ENCODE measurements at places on chromosomes 16 and 17.
A peak's percentile ranks its signal among the peaks of the same experiment; 100 is the strongest.

DNA sequence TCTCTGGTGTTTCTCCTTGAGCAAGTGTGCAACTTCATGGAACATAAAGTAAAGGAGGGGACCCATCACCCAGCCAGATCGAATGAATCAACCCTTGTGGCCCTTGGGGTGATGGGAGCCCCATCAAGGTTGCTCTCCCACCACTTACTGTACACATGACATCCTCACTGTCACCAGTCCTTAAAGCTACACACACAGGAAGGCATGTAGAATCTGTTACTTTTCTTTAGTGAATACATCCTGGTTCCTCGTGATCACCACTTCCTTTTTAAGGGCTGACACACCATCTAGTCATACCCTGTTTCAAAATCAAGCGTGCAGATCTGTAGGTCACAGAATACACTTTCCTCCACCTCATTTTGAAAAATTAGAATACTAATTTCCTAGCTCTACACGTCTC, 22.6 kb upstream of the MPHOSPH6 start:
- DNase-seq = peak; percentile 50

DNA sequence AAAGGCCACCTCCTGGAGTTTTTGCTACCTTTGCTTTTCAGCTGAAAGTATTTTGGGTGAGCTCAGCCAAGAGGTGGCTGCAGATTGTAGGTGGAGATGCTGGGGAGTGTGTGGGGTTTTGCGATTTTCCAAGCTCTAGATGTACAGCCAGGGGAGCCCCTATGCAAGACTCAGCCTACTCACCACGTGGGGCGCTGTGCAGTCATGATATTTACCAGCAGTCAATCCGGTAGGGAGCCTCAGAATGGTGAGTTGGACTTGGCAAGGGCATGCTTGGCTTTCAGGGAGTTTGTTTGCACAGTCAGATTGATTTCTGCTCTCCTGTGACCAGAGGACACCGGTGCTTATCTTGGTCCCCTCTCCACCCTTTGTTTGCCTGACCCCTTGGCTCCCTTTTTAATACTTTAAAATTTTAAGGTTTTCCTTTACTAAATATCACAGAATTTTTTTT, 175.3 kb downstream of the UTP18 start:
- peak; percentile 43 for DNase-seq

- no peak for DNase-seq
Measured at GRCh38 chr16:65113441-65113840, 8.4 kb downstream of the CDH11 start.

- DNase-seq = peak; percentile 56
Measured at GRCh38 chr16:53502331-53503269, at the start of gene AKTIP. Gene AKTIP (minus strand): TSS chr16:53503209. CDS start chr16:53500259, 2,950 bp downstream.

GRCh38 chr16:13312063-13312462, 410.7 kb downstream of the SHISA9 start:
- DNase-seq = no peak

DNA sequence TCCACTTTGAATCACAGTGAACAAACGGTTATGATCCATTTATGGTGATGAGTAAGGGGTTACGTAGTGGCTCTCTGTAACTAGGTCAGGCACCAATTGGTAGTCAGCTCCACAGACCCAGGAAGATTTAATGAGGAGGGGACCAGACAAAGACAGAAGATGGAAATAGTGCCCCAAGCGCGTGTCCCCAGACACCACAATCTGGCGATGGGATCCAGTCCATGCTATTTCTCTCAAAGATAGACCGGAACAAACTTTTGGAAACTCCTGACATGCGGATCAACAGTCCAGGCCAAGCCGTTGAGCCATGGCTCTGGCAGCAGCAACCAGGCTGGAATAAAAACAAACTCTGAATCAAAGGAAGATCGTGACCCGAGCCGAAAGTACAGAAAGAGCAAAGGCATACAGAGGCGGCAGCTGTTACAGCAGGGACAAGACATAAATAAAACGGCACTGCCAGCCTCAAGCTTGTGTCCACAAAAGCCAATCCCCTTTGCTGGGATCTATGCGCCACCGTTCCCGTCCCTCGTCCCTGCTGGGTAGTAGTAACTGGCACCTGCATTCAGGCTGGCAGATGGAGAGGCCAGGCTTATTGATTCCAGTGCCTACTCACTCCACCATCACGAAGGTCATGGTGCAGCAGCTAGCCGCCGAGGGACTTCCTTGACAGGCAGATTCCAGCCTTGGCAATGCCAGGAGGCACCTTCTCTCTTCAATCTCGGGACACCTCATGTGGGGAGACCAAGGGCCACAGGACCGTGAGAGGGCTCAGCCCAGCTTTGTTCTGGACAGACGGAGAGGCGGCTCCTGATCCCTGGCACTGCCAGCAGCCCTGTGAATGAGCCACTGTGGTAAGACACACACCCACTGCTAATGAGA, 50.2 kb downstream of the CDH11 start:
- DNase-seq = no peak

DNA sequence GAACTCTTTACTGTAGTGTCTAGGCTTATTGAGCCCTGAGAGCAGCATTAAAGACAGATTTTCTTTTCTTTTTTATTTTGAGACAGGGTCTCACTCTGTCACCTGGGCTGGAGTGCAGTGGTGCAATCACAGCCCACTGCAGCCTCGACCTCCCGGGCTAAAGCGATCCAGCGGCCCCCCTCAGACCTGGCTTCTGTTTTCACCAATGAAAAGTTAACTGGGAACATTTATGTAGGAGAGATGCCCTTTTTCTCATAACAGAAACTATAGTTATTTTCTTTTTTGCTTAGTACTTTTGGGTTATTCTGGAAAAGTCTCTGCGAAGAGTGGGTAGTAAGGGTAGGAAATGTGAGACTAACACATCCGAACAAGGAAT, 1.5 kb downstream of the MAP1LC3B start:
- DNase-seq = no peak

GRCh38 chr17:40063187-40063771, 514 bp downstream of the THRA start:
- peak; percentile 49 for DNase-seq

- DNase-seq = no peak
Measured at GRCh38 chr17:887551-888209, 91.9 kb downstream of the NXN start.

- DNase-seq = no peak
Measured at GRCh38 chr17:2406271-2406902, 5.5 kb upstream of the MNT start.

DNA sequence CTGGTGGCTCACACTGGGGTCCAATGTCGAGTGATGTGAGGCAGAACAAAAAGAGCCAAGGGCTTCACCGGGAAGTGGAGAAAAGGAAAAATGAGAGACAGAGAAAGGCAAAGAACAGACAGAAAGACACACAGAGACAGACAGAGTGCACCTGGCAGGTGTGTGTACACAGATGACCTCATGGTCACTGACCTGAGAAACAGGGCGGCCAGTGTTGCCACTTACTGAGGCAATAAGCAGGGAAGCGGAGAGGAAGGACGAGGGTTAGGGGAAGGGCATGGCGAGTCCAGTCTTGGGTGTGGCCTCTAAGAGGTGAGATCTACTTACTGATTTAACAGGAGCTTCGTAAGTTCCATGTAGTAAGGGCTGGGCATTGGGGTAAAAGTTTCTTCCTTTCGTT, 7.5 kb downstream of the GINS2 start:
- DNase-seq = no peak

DNA sequence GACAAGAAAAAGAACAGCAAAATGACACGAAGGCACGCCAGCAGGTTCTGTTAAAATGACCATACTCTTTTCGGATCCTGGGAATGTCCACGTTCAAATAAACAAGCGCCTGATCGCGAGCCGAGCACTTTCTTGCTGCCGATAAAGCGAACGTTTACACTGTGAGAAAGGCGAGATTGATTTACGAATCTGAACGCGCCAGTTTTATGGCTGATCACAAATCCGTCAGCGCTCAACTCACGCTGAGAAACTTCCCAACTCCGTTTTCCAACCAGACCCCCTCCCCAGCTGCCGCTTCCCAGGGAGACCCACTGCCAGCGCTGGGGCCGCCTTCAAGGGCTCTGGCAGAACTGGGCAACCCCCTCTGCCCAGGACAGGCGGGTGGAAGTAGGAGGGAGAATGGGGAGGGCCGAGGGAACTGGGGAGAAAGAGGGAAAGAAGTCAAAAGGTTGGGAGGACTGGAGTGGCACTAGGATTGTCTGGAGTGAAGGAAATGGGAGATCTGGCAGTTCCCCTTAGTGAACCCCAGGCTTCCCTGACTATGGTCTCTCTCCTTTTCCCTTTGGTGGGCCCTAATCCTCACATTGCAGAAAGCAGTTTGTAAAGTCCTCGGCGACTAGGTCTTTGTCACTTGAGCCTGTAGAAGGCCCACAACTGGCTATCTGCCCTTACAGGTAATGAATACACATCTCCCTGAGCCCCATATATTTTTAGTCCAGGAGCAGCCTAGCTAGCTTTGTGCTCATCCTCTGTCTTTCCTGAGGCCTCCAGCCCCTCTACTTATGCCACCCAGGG, 6.9 kb downstream of the HOXB4 start:
- no peak for DNase-seq

DNA sequence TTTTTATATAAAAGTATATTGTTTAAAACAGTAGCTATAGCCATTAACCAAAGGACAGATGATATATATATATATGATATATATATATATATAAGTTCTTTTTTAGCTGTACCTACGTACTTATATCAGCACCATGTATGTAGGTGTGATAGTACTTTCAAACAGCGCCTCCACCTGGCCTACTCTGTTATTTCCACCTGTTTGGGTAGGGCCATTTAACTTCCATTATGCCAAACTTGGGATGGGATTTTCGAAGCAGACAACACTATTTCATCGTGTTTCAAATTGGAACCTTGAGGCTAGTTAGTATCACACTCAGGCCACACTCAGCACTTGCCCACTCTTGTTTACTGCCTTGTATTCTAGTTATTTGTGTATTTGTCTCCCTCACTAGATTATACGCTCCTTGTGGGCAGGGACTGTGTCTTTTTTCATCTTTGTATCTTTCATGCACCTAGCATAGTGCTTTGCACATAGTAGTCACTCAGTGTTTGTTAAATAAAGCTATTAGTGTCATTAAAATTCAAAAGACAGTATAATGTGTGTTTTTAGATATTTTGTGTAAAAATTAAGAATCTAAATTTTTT, 11.8 kb upstream of the CLTC start:
- peak; percentile 62 for DNase-seq

- no peak for DNase-seq
Measured at GRCh38 chr16:6977291-6977690, 355.4 kb upstream of the RBFOX1 start.

DNA sequence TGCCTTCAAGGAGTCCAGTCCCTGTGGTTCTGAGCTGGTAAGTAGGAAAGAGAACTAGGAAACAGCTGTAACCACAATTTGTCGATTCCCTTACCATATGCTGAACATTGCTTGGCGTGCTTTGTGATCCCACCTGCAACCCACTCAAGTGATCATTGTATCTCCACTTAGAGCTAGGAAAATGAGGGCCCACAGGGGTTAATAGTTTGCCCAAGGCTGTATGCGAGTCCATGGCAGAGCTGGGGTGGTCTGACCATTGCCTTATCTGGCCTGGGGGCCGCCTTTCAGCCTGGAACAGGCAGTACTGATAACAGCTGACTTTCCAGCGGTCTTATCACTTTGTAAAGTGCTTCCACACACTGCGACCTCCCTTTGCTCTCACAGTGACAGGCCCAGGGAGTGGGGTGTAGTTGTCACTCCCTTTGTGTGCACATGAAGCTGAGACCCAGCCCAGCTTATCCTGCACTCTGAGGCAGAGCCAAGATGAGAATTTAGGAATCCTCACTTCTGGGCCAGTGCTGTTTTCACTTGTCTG, 9.8 kb downstream of the MYL4 start:
- DNase-seq = no peak

- no peak for DNase-seq
Measured at GRCh38 chr17:16905593-16906191, 66.2 kb downstream of the TNFRSF13B start.

DNA sequence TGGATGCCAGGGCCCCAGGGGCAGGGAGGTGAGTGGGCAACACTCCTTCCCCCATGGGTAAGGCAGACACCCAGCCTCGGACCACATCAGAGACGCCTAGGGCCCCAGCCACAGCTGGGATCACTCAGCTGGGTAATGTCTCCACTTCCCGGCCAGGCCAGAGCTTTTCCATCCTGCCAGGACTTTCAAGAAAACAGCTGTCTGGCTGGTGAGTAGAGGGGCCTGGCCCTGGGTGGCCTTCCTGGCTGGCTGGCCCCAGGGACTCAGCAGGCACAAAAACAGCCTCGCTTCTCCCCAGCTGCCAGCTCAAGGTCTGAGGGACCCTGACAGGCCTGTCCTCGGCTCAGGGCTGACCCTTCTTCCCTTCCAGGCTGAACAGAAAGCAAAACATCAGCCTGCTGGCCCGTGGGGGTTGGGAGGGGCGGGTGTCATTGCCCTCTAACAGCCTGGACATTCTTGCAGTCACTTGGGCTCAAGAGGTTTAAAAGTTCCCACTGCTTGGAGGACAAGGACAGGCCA, 45.3 kb upstream of the JPH3 start:
- DNase-seq = no peak

DNA sequence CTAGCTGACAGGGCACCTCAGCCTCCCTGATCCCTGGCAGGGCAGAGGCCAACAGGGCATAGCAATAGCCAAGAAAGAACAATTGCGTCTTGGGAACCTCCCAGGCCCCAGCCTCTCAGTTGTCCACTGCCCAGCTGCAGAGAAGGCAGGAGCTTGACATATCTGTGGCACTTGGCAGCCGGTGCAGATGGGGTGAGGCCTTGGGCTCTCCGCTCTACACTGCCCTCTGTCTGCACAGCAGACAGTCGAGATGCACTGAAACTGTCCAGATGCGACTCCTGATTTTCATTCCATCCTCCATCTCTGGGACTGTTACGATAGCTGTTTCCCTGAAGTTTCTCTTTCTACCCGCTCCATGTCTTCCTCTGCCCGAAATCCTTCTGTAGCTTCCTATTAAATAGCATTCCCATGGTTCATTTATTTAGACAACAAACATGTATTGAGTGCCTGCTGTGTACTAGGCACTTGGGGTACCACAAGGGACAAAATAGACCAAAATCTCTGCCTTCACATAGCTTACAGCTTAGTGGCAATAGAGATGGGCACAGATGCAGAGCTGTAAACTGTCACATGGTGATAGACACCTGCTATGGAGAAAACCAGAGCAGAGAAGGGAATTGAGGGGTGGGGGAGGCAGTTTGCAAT, 3.3 kb downstream of the POLR3E start:
- peak; percentile 63 for DNase-seq

GRCh38 chr17:82854226-82854625, 14.4 kb upstream of the ZNF750 start:
- no peak for DNase-seq

DNA sequence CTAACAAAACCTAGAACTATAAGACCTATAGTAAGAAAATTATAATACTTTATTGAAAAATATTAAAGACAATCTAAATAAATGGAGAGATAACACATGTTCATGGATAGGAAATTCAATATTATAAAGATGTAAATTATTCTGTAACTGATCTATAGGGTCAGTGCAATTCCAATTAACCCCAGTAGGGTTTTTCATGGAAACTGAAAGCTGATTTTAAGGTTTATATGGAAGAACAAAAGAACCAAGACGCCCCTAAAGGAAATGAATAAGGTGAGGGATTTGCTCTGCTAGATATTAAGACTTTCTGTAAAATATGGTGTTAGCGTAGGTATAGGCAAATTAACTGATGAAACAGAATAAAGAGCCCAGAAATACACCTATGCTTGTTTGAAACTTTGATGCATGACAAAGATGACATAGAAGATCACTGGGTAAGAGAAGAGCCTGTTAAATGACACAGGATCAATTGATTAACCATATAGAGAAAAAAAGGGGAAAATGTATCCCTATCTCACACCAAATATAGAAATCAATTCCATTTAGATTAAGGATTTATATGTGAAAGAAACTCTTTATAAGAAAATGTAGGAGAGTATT, 3.0 kb downstream of the ICAM2 start:
- no peak for DNase-seq

Measured in activated T-cell treated with anti-CD3 and anti-CD28 coated beads, Interleukin-2, amount 50 U/mL, for 48 hours (primary cell).